ENCODE measurements at places on chromosomes 5 and 9.

GRCh38 chr5:89443508-89443907, 560.5 kb upstream of the MEF2C start:
- DNase-seq = peak; percentile 21

DNA sequence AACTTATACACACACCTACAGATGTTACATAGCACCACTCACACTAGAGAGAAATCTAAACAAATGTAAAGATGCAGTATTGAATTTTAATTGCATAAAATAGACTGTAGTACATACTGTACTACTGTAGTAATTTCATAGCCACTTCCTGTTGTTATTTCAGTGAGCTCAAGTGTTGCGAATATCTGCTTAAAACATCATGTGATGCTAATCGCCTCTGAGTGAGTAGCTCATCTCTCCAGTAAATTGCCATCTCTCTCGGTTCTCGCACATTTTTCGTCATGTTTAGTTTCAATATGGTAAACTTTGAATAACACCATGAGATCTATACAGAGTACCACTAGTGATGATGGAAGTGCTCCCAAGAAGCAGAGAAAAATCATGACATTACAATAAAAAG, 22.0 kb upstream of the ARHGEF28 start:
- no peak for DNase-seq

- DNase-seq = peak; percentile 20
These were observed 219.8 kb downstream of the ACTL7B start for GRCh38 chr9:108636013-108636412.

DNA sequence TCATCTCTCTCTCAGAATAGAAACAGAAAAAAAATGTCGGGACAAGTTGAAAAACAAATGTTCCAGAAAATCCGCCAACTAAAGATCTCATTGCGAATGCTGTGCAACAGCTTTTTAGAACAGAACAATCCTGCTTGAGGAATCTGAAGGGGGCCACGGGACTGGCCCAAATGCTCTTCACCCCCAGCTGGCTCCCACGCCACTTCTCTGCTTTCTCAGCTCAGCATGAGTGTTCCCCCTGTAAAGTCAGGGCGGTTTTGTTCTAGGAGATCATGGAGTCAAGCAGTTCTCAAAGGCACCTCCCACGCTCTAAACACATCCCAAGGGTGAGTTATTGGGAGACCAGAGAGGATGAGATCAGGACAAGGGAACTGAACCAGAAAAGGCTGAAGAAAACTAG, 31.5 kb downstream of the DIRAS2 start:
- no peak for DNase-seq

DNA sequence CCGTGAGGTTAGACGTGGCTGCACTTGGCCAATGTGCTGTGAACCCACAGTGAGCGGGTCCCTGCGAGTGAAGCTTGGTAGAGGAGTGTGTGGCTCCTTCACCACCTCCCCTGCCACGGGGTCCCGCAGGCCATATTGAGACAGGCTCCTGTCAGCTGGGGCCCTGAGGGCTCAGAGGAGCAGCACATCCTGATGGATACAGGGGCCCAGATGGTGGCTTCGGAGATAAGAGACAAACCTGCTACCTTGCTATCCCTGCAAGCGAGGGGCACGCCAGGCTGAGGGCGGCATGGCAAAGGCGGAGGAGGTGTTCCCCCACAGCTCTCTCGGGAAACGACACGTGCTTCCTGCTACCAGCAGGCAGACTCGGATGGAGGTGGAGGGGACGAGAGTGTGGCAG, 33.1 kb downstream of the SLC6A3 start:
- DNase-seq = no peak

GRCh38 chr5:33631786-33632185, 191.0 kb downstream of the TARS1 start:
- no peak for DNase-seq

DNA sequence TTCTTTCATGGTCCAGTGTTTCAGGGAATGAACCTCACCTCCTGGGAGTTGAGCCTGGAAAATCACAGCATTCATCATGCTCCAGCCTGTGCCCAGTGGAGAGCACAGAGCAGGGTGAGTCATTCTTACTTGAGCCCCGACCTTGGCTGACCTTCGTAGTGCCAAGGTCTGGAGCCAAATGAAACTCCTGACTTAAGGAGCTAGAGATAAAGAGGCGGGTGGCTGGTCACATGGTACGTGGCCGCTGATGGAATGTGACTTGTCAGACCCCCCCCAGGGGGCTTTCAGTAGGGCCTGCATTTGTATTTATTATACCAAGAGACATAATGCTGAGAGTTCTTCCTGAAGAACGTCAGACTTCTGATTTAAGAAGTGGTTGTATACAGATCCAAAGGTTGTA, 15.0 kb upstream of the PIP5K1B start:
- DNase-seq = no peak

GRCh38 chr5:136133922-136134379, 1.3 kb downstream of the SMAD5 start:
- DNase-seq = no peak
